ENCODE measurements at places on chromosomes 5 and 9.

DNA sequence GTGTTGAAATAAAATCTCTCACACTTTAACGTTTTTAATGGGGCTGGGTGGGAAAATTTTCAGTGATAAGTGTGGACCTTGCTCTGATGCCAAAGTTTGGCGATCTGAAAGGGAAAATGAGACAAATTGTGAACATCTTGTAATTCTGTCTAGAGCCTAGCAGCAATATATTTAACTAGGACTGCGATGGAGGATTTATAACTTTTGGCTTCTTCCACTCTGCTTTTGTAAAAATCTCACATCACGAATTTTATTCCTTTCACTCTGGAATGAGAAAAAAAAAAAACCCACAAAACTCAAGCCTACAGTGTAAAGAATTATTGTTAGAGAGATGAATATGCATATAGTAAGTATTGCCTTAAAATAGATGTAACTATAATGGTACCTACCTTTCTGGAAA lies 19.9 kb downstream of the CCNH start:
- no peak for DNase-seq

DNA sequence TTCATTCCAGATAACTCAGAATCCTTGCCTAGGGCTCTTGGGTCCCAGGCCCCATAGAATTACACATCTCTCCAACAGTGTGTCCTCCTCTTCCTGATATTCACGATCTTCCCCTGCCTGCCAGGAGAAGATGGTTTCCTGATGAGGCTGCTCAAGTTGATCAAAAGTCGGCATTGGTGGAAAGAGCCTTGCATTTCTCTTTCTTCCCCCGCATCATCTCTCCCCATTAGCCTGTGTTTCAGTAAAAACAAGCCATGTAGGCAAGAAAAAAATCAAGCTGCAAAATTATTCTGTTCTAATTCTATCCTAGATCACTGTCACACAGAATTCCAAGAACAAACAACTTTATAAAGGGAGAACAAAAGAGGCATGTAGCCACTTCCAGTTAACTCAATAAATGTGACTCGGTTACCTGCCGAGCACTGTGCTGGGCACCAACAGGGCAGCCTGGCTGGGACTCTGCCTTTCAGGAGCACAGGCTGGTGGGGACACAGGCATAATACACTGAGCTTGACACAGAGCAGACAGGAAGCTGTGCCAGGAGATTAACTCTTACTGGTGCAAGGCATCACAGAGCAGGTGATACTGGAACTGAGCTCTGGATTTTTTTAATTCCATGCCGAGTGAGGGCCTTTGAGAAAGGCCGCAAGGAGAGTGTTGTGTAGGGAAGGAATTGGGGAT lies 25.6 kb downstream of the TMOD1 start:
- DNase-seq, result no peak

DNA sequence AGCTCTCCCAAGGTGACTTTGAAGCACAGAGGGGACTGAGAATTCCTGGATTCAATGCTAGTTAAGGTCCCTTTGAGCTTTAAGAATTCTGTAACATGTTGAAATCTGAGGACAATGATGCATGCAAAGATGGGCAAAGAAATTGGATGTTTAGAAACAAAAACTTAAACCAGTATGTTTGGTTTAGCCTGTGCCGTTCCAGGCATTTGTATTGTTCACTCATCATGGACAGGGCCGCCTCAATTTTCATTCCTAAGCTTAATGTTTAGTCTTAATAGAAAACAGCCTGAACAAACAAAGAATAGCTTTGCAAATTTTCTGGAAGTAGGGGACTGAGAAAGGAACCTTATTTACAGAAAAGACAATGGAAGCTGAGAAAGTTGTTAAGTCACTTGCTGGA lies 267.8 kb downstream of the ARHGEF28 start:
- DNase-seq, result no peak

DNA sequence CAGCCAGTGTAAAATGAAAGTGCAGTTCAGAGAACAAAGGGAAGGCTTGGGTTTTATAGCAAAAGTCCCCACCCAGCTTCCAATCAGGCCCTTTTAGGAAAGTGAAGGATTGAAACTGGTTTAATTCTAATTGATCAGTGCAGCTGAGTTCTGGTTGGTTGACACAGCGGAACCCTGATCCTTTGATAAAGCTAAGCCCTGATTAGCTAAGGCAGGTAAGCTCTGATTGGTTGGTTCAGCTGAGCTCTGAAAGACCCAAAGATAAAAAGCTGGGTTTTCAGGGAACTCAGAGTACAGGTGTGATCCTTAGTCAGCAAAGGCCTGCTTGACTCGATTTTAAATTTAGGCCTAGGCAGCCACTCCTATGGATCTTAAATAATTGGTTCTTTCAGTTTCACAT lies 70.8 kb upstream of the PRRC1 start:
- DNase-seq, result no peak

GRCh38 chr9:77582525-77582924 lies 65.6 kb downstream of the GNA14 start:
- no peak for DNase-seq

DNA sequence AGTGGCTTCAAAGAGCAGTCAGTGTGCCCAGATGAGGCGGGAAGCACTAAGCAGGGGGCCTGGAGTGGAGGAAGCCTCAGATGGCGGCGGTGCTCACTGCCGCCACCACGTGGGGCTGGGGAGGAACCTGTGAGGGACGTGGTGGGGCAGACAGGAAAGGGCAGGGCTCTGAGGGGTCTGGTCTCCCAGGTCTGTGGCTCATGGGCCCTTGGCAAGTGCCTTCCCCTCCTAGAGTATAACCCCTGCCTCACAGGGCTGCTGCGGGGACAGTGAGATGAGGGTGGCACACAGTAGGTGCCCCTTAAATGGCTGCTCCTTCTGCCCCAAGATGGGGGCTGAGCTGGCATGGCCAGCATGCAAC lies 26.6 kb downstream of the NR5A1 start:
- DNase-seq, result peak; percentile 65

- DNase-seq, result no peak
Observed at GRCh38 chr5:72606525-72606924, 99.3 kb upstream of the ZNF366 start.

GRCh38 chr9:100445903-100446549 lies 19.1 kb downstream of the MSANTD3 start:
- no peak for DNase-seq

Data from BE2C (cell line).